ENCODE measurements at places on chromosomes 1 and 21.

DNA sequence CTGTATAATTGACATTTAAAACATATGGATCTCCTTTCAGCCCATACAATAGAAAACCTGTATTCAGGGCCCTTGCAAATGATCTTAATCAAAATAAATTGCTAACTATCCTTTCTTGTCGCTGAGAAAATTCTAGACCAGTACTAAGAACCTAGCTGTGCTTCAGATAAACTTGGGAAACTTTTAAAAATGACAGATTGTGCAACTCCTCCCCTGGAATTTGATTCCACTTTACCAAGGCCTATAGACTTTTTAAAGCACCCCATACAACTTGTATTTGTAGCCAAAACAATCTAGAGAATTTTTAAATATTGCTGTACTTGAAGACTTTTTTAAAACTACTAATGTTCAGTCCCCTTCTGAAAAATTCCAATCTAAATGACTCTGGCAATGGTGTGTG is 51.6 kb downstream of the ZNF644 start:
- no peak for DNase-seq

GRCh38 chr1:19675797-19676196 is 11.1 kb downstream of the HTR6 start:
- DNase-seq = no peak

DNA sequence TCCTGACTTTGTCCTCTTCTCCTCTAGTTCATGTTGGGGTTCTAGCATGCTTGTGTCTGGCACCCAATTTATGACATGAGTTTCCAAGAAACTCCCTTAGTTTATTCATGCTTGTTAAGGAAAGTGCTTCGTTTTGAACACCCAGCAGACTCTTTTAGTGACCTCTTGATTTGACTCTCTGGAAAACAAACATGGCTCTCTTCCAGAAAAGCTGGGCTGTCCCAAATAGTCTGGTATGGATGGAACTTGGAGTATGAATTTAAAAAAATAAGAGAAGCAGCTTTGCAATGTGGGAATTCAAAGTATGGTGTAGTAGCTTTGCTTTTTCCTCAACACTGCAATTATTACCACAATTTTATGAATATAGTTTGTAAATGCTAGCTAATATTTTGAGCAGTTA is 143.4 kb upstream of the C8B start:
- DNase-seq = no peak

DNA sequence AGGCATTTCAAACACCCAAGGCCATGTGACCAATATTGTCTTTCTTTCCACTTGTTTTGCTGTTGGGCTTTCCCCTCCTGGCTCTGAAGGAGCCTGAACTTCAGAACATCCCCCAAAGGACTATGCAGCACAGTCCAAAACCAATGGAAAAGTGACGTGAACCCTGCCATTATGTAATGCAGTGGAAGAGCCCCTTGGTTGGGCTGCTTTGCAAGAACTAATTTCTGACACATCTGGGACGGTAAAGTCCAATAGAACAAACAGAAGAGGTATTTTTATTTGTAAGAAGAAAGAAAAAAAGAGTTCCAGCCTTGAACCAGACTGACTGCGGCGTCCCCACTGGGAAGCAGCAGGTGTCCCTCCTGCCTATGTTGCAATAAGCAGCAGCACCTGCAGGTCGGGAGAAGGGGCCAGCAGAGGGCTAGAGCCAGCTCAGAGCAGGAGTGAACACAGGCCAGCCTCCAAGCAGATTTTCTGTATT is 116.7 kb downstream of the CDC7 start:
- no peak for DNase-seq

- peak; percentile 7 for DNase-seq
Measured at GRCh38 chr1:36864182-36864822, 170.0 kb downstream of the GRIK3 start.

Data from stimulated activated CD4-positive, alpha-beta T cell treated with anti-CD3 and anti-CD28 coated beads, Interleukin-1b, Interleukin-23, amount 100 ng/mL, for 24 hours (primary cell).